ENCODE measurements at places on chromosomes 4 and X.

DNA sequence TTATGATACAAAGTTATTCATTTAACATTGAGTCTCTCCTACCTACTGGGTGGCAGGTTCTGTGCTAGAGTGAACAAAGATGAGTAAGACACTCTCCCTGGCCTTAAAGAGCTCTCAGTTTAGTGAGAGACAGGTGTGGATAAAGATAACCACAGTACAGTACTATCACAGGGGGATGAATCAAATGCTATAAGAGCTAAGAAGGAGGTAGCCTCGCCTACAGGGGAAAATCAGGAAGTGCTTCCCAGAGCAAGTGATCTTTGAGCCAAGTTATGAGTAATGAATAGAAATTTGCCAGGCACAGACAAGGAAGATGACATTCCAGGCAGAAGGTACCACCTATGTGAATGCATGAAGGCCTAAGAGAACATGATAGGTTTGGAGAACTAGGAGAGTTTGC is 3.4 kb upstream of the IGBP1 start:
- DNase-seq = no peak

- no peak for DNase-seq
Measured at GRCh38 chrX:809081-809480, 178.5 kb downstream of the SHOX start.

- DNase-seq = no peak
Measured at GRCh38 chr4:153197301-153197700, 6.9 kb upstream of the TRIM2 start.

GRCh38 chr4:88737307-88737941 is 39.8 kb upstream of the NAP1L5 start:
- DNase-seq = peak; percentile 21

- DNase-seq = peak; percentile 82
Measured at GRCh38 chr4:166165829-166166420, 292.9 kb downstream of the TLL1 start.

DNA sequence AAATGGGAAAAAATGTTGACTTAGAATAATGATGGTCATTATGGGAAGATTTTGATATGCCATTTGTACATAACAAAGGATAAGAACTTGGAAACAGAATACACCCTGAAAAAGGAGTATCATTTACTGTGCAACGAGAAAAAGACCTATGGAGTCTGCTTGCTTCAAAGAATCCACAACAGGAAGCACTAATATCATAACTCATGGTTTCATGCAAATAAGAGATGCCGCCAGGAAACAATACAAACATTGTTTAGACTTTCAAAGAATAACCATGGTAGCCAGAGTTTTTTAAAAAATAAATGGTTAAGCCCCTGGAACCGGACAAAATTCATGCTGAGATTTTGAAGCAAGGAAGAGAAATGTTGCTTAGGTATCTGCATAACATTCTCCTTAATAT is 139.9 kb upstream of the ETNPPL start:
- no peak for DNase-seq

DNA sequence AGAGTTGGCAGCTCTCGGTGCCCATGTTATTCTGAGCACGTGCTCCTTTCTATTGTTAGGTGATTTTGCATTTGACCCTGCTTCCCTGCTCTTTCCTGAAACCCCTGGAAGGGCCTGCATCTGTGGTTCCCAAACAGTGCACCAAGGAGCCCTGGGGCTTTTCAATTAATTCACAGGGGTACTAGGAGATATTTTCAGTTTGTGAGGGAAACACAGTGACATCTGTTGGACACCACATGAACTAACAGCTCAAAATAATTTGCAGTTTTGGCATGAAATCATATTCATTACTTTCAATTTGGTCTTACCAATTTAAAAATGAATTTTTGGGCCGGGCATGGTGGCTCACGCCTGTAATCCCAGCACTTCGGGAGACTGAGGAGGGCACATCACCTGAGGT is 156.6 kb downstream of the GATB start:
- DNase-seq = peak; percentile 7

DNA sequence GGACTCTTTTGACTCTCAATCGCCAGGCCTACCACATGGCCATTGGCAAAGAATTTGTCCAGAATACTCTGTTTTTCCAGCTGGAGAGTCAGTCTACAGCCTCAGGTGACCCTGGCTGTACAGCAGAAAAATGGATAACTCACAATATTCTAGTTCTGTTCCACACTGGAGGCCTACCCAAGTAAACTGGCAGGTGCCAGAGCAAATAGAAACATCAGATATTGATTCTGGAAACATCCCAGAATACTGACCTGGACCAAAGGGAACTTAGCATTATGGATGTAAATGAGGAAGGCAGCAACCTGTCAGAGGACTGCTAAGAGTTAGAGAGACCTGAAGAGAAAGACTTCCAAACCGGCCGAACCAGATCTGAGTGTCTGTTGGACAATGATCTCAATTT is 147.9 kb upstream of the SMAD1 start:
- DNase-seq = no peak

DNA sequence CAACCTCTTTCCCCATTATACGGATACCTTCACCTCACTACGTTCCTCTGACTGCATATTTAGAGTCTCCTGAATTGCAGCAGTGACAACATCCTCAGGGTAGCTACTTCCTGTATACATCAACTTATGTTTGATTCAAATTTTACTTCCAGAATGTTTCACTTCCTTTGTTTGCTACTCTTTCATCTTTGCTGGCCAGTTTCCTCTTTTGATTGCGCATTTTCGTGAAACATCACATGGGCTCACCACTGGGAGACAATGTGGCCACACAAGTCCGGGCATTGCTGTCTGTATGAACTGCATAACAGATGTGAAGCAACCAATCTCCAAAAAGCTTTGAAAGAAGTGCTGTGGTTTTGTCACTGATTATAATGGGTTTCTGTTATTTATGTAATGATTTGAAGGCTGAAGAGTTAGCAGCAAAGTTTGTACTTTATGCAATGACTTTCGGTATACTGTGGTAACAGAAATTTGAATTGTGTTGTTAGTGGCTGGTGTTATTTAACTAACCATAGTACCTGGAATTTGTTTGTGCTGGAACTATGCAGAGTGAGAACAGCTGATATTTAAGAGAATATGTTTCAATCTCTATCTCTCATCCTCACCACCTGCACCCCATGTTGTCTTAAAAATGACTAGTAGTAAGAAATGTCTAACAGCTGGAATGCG is 7.4 kb downstream of the SNCA start:
- peak; percentile 21 for DNase-seq

DNA sequence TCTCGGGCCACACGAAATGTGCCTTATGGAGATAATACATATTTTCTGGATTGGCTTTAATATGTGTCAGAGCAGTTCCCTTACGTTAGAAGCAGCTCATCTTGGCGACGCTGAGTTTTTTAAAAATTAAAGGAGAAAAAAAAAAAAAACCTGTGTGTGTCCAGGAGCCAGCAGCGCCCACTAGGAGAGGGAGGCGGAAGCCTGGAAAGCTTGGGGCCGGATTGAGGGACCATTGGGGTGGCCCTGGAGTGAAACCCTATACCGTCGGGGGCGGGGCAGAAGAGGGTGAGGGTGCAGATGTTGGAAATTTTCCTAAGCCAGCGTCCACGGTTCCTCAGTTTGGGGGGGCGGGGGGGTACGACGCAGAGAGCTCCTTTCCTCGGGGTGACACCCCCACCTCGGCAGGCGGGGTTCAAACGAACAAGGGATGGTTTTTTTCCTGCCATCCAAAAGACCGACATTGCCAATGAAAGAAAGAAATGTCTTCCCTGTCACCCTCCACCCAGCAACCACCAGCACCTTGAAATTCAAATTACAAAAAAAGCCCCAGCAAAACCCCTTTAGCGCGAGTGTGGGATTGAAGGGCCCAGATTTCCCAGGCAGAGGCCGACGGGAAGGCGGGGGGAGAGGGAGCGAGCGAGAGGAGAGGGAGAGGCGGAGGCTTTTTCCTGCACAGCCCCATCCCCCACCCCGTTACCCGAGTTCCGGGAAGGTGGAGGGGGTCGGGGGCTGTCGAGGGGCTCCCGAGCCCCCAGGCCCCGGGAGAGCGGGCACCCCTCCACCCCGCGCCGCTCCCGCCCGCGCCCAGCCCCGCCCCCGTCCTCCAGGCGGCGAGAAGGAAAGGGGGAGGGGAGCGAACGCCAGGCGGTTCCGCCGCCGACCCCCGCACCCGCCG is 859 bp downstream of the SMARCA1 start:
- peak; percentile 67 for DNase-seq

- no peak for DNase-seq
Measured at GRCh38 chr4:158786121-158786601, 17.3 kb downstream of the FNIP2 start.

- DNase-seq = peak; percentile 37
Measured at GRCh38 chr4:182074810-182075209, 168.4 kb upstream of the TENM3 start.

DNA sequence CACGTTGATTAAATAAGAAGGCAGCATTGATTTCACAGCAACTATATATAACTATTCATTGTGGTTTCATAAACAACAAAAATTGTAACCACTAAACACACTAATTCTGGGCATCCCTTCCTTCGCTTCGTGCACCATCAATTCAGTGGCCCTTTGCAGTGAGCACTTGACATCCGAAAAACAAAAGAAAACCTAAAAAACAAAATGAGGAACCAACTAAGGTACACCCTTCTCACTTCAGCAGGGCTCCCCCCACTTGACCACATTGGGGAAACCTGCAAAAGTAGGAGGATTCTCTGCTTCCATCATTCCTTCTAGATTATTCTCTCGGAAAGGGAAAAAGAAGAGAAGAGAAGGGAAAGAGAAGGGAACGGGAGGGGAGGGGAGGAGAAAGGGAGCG is 28.3 kb downstream of the NBDY start:
- DNase-seq = no peak

GRCh38 chr4:56220261-56220660 is 167.0 kb downstream of the AASDH start:
- DNase-seq = peak; percentile 78

DNA sequence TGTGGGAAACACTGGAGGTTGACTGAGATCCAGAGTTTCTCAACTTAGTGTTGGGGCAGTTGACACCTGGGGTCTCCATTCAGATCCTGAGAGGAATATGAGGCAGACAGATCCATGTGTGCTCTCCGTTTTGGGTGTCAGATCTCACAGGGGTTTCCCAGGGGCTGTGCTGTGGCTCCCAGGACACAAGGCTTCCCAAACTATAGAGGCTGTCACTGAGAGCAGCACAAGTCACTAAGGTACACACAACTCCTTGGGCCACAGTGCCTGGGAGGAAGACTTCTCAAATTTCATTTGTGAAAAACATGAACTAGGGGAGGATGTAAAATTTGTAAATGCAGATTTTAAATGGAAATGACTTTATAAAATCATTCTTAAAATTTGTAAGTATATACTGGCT is 363.6 kb downstream of the FBXO8 start:
- no peak for DNase-seq

GRCh38 chrX:136541294-136541693 is 9.3 kb downstream of the VGLL1 start:
- no peak for DNase-seq

DNA sequence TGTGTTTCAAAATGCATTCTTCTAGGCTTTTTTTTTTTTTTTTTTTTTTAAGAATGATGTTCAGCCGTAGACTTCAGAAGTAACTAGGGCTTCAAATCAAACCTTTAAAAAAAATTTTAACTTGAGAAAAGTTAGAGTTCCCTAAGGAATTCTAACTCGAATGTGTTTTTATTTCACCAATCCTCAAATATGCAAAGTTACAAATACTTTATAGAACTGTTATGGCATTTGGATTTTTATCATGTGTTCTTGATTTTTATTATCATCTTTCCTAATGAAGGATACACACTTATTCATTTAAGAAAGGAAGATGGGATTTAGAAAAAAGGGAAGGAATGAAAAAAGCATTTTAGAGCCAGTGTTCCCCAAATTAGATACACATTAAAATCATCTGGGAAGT is 200.6 kb upstream of the LDB2 start:
- DNase-seq = no peak

- peak; percentile 35 for DNase-seq
Measured at GRCh38 chr4:133929531-133930239, 271.9 kb downstream of the PABPC4L start.

- DNase-seq = no peak
Measured at GRCh38 chr4:128553686-128554515, 255.6 kb upstream of the JADE1 start.

DNA sequence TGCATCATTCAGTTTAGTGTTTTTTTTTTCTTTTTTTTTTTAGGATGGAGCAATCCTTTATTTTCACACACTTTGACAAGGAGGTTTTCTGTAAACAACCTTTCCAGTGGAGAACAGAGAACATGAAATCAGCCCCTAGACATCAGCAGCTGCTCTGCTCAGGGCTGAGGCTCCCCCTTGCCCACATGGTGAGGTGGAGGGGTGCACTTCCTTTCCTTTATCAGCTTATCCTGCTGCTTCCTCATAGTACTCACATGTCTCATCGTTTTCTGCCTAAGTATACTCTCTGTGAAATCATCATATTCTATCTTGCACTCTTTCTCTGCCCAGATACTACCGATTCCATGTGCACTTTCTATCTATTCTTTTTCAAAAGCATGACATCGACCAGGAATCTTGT is 47.6 kb upstream of the PRSS12 start:
- DNase-seq = peak; percentile 31

DNA sequence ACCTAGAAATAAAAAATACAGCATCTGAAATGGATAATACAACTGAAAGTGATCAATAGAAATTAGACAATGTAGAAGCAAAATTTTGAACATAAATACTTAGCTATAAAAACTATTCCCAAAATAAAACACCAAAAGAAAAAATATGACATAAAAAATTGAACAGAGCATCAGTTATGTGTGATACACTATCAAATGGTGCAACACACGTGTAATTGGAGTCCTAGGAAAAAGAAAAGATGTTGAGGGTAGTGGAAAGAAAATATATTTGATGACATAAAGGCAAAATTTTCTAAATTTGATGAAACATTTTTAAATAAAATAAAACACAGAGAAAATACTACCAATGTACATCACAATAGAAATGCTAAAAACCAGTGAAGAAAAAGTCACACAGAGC is 63.1 kb downstream of the NPY2R start:
- no peak for DNase-seq

- DNase-seq = peak; percentile 59
Measured at GRCh38 chr4:126890994-126891393, 741.8 kb upstream of the INTU start.

- no peak for DNase-seq
Measured at GRCh38 chr4:77174426-77174825, 17.4 kb downstream of the CCNG2 start.

- DNase-seq = no peak
Measured at GRCh38 chr4:176788971-176789370, 3.8 kb downstream of the VEGFC start.

- DNase-seq = peak; percentile 55
Measured at GRCh38 chr4:186757696-186758355, 34.2 kb upstream of the FAT1 start.

DNA sequence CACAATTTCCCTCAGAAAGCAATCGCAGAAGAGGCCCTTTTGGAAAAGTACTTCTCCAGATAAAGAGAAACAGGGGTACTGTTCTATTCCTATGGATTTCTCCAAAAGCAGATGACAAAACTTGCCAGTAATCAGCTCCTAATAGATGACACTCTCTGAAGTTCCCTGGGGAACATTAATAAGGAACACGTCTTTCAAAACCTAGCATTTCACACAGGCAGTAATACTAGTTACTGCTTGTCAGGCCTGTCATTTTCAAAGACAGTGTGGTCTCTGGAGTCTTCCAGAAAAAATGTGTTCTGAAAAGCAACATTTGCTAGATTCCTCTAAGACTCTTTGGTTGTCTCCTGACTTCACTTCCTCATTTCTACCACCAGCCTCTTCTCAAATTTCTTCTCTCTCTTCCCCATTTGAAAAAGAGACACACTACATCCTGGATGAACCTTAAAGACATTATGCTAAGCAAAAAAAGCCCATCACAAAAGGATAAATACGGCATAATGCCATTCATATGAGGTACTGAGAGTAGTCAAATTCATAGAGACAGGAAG is 47.3 kb downstream of the CHRDL1 start:
- DNase-seq = no peak

Measured in fibroblast of upper back skin (primary cell).